Epithelial cell of proximal tubule (primary cell): ENCODE measurements at places on chromosomes 3 and 15. TPM values are rescaled to one million over a fixed set of nuclear protein-coding genes. Genes with fewer than 3 reads are reported as not detected.

Gene C15orf39
- total RNA-seq = 9.6 and 13.7 TPM in 2 replicates

Gene KCNAB1
- total RNA-seq = not detected in 2 replicates

Gene KBTBD13
- total RNA-seq = not detected in 2 replicates

Gene SERPINI2
- not detected in 2 replicates for total RNA-seq

Gene FBXW12
- total RNA-seq = 0.23 TPM in 1 of 2 replicates, not detected in the other

Gene OCA2
- total RNA-seq = 0.29 TPM in 1 of 2 replicates, not detected in the other

Gene MGLL
- 82.2 and 85.1 TPM in 2 replicates for total RNA-seq

Gene ANKUB1
- not detected in 2 replicates for total RNA-seq

Gene ATP10A
- 13.0 and 13.2 TPM in 2 replicates for total RNA-seq

Gene CHRNA7
- total RNA-seq = 0.94 and 1.5 TPM in 2 replicates
